ENCODE measurements at places on chromosomes 2 and 18.

DNA sequence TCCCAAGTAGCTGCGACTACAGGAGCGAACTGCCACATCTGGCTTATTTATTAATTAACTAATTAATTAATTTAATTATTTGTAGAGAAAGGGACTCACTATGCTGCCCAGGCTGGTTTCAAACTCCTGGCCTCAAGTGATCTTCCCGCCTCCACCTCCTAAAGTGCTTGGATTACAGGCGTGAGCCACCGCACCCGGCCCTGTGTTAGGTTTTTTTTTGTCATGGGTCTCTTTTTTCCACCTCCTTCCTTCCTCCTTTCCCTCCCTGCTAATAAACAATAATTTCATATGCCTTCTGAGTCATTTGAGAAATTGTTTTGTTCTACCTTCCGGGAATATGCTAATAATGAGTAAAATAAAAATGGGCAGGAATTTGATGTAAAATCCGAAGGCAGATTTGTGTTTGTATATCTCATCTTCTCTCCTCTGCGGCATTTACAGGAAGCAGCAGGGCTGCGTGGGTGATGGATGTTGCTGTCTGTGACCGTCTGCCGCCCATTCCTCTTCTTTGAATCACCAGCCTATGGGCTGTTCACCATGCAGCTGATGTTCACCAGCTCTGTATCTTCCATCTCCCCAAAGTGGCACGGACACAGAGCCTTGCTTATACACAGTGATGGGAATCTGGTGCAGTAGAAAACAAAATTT, 89.9 kb downstream of the ACSL3 start:
- no peak for DNase-seq

- DNase-seq = no peak
Measured at GRCh38 chr2:239946562-239946863, 78.6 kb downstream of the NDUFA10 start.

DNA sequence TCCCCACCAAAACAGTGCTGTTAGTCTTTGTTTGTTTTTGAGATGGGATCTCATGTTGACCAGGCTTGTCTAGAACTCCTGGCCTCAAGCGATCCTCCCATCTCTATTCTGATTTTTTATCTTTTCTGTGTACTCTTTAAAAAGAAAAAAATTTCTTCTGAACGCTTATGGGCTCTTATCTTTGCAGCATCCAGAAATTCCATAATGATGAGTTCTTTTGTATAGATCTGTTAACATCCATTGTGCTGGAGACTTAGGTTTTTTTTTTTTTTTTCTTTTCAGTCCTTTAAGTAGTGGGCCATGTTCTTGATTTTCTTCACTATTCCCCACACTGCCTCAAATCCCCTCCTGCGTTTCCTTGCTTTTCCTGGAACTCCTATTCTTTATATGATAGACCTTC, 31.0 kb downstream of the RBBP8 start:
- DNase-seq = no peak

DNA sequence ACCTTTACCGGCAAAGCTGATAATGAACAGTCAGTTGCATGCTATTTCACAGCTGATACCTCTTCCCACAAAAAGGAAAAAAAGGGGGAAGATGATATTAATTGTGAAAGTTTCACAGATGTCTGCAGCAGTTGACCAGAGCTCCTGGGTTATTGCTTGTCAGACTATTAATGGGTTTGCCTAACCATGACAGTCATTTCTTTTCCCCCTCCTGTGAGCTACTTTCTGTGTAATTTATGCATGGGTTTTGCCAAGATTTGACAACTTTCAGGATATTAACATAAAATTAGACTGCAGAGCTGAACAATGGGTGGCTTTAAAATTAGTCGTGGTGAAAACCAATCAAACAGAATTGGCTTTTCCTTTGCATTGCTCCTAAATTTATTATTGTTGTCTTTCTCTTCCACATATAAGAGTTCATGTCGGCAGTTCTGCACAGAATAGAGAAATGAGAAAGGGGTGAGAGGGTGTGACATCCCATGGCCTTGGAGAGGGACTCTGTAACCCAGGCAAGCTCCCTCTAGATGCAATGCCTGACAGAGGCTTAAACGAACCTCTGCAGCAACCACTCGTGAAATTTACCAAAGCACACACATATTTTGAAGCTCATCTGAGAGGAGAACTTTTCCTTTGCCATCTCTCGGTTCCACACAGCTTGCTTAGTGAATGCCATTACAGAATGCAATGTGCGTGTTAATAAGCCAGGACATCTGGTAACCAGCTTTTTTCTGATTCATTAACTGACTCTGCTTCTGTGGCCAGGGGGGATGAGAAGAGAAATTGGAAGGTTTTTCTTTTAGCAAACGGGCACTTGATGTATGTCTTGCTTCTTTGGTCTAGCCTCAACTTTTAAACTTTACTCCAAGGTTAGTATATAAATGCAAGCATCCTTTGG, 82.2 kb upstream of the ITGA4 start:
- DNase-seq = no peak

- DNase-seq = no peak
Measured at GRCh38 chr2:201939453-201939941, 94.2 kb upstream of the FZD7 start.

- peak; percentile 67 for DNase-seq
Measured at GRCh38 chr2:54471221-54471711, 15.1 kb downstream of the SPTBN1 start.

DNA sequence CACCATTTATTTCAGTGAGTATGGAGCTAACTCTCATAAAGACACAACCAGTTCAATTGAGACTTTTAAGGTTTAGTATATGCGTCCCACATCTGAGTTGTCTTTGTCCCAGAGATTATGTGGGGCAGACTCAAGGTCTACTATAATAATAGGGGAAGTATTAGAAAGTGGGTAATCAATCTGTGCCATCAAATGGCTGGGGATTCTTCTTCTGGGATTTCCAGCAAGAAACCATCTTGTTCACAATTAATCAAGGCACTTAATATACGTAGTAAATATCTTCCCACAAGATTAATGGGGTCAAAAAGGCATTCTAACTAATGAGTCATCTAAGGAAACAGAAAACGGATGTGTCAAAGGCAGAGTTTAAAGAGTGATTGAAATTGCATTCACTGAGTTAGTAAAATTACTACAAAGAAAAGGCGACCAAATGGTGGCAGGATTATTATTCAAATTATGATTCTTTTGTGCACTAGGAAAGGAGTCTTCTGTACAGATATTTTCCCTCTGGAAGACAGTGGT, 179.8 kb upstream of the REG3G start:
- no peak for DNase-seq

DNA sequence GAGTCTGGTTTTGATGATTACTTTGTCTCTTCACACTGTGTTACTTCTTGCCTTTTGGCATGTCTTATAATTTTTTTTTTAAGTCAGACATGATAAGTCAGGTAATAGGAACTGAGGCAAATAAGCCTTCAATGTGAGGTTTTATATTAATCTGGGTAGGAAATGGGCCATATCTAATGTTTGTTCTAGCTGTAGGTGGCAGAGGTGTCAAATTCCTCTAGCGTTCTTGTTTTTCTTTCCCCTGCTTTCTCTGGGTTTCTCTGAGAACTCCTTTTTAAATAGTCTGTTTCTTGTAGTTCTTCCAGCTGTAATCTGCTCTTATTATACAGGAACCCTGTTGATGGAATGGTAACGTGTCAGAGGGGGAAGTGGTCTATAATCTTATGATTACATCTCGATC, 5.7 kb downstream of the SP140 start:
- no peak for DNase-seq

GRCh38 chr2:27977731-27978312, 87.3 kb downstream of the BABAM2 start:
- DNase-seq = peak; percentile 62

DNA sequence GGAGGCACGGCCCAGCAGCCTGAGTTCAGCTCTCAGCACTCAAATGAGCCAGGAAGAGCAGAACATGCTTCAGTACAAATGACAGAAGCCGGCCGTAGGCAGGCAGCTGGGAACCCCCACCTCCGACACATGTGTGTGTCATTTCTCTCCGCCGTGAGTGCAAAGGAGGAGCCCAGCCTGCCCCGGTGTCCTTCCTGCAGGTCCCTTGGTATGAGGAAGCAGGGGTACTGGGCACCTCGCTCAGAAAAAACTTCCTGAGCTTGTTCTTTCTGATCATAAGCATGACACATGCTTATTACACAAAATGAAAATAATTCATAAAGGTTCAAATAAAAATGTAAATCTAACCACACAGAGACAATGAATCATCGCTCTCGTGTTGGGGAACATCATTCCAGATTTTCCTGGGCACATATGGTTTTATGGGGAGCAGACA, 35.3 kb downstream of the KCNF1 start:
- DNase-seq = no peak

GRCh38 chr2:120539424-120539936, 193.5 kb downstream of the INHBB start:
- DNase-seq = no peak

GRCh38 chr2:25284756-25285155, 57.0 kb downstream of the DNMT3A start:
- DNase-seq = no peak

GRCh38 chr2:88070055-88070454, 2.4 kb downstream of the SMYD1 start:
- DNase-seq = no peak

GRCh38 chr18:7590826-7591560, 23.9 kb downstream of the PTPRM start:
- no peak for DNase-seq

DNA sequence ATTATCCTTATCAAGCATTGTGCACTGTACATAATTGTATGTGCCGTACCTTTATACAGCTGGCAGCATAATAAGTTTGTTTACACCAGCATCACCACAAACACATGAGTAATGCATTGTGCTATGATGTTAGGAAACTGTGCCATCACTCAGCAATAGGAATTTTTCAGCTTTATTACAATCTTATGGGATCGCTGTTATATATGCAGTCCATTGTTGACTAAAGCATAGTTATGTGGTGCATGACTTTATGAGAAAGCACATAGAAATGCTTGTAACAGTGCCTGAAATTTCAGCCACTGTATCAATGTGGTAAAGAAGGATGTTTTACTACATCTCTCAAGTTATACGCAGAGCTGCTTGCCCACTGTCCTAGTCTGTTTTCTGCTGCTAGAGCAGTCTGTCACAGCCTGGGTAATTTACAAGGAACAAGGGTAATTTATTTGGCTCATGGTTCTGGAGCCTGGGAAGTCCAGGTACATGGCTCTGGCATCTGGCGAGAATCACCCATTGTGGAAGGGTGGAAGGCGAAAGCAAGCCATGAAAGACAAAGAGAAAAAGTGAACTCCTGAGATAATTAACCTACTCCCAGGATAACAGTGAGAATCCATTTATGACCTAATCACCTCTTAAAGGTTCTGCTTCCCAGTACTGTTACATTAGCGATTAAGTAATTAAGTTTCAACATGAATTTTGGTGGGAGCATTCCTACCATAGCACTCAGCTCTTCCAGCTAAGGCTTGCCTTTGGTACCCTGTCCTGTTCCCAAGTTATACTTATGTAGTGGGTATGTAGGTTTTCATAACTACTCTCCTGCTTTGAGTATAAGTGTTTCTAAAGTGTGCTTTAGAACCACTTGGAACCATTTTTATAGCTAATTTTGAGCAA, 4.6 kb downstream of the MAP3K20 start:
- DNase-seq = peak; percentile 17

DNA sequence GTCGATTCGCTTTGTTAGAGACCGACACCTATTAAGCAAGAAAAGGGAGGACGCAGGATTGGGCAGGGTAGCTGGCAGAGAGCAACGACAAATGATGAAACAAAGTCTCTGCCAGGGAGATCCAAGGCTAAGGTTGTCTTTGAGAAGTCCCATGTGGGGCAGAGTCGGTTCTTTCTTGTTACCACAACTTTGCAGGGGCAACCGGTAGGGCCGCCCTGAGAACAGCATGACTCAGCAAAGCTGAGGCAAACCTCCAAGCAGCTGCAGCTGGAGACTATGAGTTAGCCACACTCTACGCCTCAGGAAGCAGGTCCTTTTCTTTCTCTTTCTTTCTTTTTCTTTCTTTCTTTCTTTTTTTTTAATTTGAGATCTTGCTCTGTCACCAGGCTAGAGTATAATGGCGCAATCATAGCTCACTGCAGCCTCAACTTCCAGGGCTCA, 452.3 kb upstream of the ID2 start:
- DNase-seq = no peak

GRCh38 chr2:189585226-189585756, 4.7 kb upstream of the SLC40A1 start:
- no peak for DNase-seq

GRCh38 chr18:28281400-28281799, 104.5 kb upstream of the CDH2 start:
- DNase-seq = no peak

- DNase-seq = no peak
Measured at GRCh38 chr18:29083545-29083944, 906.6 kb upstream of the CDH2 start.

GRCh38 chr2:207530160-207531031, 634 bp downstream of the CREB1 start:
- peak; percentile 29 for DNase-seq

DNA sequence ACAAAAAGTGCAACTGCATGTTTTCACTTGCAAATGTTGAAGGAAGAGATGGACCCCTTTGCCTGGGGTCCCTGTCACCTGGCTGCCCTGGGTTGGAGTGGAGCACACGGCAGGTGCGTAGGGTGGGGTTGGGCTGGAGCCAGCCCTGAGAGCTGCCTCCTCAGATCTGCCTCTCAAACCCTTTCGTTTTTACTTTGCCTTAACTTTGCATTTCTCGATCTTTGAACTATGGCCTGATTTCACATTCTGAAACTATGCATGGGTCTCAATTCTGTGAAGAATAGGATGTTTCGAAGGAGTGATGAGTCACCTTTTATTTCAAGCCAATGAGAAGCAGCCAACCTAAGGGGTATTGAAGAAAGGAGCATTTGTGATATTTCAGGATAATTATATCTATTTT, 132.8 kb downstream of the ACOXL start:
- DNase-seq = no peak

DNA sequence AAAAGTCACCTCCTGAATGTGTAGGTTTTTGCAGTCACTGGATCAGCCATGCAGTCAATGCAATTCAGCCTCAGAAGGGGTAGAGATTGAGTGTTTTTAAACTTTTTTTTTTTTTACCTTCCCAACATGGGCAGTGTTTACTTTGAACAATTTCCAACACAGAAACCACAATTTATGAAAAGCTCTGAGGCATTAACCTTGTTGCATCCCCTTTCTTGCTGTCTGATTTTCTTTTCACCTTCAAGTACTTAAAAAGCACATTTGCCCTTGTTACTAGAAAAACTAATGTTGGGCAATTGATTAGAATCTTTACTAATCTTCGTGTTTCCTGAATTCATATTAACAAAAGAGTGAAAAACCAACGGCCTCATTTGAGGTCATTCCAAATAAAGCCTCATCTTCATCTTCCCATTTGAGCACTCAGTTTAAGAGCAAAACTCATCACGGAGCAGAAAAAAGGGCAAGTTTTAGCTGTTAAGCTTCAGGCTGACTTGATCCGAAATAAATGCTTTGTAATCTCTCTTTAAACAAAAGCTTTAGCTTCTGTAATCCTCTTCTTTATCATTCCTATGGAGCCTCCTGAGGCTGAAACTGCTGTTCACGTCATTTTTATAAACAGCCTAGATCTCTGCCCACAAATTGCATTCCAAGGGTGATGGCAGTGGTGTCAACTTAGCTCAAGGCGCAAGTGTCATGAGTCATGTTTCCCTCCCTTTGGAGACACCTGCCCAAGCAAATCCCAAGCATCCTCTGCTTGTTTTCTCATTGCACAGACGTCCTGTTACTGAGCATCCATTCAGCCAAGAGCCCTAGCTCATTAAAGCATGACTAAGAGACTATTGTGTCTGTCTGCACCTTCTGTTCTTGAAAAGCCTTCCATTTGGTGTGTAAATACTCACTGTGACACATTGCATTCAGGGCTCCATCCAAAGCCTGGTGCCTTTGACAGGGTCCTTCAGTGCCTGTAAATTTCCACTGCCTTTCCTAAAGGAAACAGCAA, 107.7 kb downstream of the HNMT start:
- DNase-seq = peak; percentile 69

All from LoVo (cell line).